ENCODE measurements at places on chromosomes 5 and 9.
A peak's percentile ranks its signal among the peaks of the same experiment; 100 is the strongest.

DNA sequence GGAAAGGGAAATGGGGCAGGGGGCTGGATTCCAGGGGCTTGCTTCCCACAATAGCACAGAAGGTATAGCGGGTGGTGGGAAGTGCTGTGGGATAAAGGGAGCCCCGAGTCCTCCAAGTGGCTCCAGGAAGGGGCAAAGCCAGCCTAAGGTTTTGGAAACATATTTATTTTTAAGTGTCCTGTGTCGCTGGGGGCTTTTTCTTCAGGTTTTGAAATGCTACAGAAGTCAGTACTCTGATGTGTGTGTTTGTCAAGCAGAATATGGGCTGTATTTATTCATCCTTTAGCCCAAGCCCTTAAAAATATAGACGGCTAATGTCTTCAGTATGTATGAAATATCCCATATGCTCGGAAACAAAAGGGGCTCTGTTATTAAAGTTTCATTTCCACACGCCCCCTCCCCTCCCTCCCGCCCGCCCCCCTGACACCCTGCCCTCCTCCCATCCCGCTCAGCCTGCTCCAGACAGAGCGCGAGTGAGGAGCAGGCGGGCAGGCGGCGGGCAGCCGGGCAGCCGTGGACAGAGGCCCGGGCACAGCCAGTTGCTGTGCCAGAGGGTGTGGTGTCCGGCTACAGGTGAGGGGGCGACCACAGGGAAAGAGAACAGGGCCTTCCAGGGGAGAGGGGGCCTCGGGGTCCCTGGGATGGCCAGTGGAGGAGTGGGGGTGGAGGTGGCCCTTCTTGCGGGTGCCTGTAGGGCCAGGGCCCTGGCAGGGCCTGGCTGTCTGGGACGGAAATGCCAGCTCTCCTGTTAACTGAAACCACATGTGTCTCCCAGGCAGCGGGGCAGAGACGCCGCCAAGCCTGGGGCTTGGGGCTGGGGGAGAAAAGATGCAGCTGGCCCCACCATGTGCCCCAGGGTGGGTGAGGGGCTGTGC lies 39.6 kb upstream of the SYNPO start:
- no peak for DNase-seq

DNA sequence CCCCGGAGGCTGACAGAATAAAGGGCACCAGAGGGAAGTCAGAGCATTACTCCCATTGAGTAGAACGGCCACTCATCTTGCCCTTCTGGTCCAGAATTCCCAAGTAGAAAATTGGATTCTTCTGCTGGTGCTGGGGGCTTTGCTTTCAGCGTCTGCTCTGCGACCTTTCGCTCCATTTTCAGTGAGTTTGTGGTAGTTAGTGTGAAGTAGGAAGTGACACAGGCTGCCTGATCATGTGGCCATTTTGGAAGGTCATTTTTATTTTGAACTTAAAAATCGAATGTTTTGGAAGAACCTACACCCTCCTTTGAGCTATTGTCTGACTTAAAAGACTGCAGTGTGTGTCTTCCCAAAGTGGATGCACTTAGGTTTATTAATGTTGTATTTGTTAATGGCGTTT lies 56.7 kb upstream of the FAM120AOS start:
- DNase-seq = no peak

GRCh38 chr9:21543187-21543586 lies 61.1 kb upstream of the IFNE start:
- no peak for DNase-seq

GRCh38 chr5:125550274-125550673 lies 803.8 kb upstream of the ZNF608 start:
- peak; percentile 45 for DNase-seq

DNA sequence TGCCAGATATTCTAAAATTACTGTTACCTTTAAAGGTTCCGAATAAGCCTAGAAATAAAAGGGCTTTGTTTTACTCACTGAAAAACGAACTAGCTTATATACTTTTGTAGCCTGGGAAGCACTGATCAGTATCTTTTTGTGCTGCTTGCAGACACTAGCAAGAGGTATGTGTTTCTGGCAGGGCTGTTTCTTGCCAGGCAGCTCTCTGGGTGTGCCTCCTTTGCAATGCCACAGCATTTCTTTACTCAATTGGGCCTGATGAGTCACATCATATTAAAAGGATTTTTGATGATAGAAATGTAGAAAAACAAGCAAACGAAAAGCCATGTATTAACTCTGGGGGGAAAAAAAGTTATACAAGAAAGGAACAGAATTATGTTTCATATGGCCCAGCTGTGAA lies 35.6 kb downstream of the CD180 start:
- DNase-seq = no peak

GRCh38 chr5:126939887-126940286 lies 90.5 kb downstream of the MARCHF3 start:
- no peak for DNase-seq

- DNase-seq = no peak
Measured at GRCh38 chr9:114525513-114525912, 20.2 kb upstream of the WHRN start.

- no peak for DNase-seq
Measured at GRCh38 chr9:135525241-135526088, 4.2 kb downstream of the LCN1 start.

- DNase-seq = no peak
Measured at GRCh38 chr5:172827841-172828240, 6.2 kb upstream of the ERGIC1 start.

DNA sequence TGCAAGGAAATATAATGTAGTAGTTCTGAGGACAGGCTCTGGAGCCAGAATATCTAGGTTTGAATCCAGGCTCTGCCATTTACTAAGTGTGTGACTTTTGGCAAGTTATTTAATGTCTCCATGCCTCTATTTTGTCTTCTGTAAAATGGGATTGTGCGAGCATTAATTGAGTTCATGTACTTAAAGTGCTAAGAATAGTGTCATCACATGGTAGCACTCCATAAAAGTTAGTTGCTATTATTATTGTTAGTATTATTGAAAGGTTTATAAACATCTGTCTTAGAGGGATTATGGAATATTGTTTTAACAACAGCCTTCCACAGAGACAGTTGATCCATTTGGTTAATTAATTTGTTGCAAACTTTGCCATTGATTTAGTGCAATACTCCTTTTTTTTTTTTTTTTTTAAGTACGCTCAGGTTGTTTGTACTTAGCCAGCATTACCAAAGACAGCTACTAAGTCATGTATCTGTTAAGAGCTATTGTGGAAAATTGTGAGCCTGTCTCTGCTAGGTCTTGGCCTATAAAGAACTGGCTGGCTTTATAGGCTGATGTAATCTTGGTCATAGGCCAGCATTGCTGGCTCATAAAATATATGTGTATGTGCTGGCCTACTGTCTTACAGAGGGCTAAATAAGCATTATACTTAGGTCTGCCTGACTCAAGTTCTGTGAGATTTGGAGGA lies 174.7 kb downstream of the WDR70 start:
- DNase-seq = peak; percentile 16

- peak; percentile 23 for DNase-seq
Measured at GRCh38 chr9:115524453-115525059, 406.6 kb upstream of the TNC start.

DNA sequence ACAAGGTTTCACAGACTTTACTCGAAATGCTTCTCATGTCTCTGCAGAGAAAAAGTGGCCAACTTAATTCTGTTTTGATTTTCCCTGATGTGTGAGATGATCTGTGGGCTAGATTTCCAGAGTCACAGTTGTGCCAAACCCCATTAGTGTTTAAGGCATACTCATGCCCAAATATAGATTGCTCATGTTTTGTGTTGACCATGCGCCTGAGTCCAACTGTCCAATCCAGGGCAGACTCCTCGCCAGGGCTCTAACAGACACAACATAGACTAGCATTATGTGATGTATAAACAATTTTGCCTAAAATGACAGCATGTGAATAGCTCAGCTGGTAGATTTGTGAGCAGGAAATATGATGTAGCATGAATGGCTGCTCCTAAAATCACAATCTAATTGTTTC lies 128.1 kb downstream of the PRDM6 start:
- DNase-seq = no peak

DNA sequence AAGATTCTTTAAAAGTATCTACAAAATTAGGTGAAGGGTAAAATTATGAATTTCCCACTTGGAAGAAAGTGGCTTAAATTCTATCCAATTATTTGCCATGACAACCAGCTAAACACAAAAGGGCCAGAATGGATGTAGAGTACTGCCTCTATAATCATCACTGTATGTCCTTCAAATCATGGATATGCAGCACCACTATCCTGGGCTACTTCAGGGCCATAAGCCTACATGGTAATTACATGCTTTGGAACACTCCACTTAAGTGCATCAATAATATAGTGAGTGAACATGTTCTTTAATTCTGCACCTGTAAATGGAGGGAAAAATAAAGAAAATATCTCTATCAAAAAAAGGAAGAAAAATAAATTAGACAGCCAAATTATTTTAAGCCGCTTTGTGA lies 575.2 kb downstream of the ISL1 start:
- DNase-seq = no peak

GRCh38 chr9:110188991-110189390 lies 19.0 kb downstream of the C9orf152 start:
- no peak for DNase-seq

DNA sequence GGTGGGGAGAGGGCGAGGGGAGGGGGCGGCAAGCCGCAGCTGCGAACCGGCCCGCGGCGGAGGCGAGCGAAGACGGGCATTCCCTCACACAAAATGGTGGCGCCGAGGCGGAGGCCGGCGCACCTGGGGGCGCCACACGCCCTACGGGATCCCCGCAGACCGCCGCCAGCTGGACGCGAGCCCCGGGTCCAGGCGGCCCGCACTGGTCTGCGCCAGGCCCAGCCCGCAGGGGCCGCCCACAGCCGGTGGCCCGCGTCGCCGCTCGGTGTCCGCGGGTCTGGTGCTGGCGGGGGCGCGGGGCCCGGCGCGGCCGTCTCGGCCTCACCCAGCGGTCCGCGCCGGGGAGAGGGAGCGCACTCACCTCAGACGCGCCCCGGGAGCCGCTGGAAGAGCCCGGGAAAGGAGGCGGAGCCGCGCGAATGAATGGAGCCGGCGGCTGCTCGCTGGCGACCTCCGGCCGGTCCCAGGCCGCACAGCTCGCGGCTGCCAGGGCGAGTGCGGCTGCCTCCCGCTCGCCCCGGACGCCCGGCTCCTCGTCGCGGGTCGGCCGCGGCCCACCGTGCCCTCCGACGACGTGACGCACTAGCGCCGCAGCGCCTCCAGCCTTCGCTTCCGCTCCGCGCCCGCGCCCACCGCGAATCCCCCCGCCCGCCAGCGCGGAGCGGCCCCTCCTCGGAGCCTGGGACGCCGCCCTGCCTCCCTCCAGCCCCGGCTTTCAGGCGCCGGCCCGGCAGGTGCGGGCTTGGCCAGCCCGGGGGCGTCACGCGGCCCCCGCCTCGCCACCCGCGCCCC lies at the start of gene FAM169A:
Gene FAM169A (minus strand): TSS at position 584 of the 792 bp plus-strand sequence. CDS start 24,711 bp downstream, outside the sequence.
- DNase-seq = peak; percentile 15

DNA sequence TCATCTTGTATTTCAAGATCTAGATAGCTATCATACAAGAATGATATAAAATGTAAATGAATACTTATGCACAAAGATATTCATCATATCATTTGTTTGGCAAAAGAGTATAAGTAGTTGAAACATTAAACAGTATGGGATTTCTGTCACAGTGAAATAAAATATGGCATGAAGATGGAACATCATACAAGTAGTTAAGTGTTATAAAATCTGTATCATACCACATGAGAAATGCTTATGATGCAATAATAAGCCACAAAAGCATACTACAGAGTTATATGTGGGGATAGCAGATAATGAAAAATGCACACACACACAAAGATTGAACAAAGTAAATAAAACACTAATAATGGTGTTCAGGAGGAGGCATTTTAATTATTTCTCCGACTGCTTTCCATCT lies 838.0 kb upstream of the DMAC1 start:
- DNase-seq = no peak

DNA sequence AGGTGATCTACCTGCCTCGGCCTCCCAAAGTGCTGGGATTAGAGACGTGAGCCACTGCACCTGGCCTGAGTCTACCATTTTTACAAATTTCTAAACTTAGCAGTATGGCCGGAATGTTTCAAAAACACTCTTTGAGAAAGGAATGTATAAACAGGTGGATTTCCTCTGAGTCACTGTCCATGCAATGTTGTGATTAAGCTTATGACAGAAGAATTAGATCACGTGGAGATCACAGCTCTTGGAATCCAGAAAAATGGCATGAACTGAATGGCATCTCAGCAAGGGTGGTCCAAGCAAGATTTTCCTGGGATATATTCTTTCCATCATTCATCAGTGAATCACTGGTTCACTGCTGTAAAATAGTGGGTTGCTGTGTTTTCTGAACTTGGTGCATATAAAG lies 865.0 kb downstream of the PTPRD start:
- no peak for DNase-seq
